ENCODE measurements at places on chromosomes 16 and 17.

DNA sequence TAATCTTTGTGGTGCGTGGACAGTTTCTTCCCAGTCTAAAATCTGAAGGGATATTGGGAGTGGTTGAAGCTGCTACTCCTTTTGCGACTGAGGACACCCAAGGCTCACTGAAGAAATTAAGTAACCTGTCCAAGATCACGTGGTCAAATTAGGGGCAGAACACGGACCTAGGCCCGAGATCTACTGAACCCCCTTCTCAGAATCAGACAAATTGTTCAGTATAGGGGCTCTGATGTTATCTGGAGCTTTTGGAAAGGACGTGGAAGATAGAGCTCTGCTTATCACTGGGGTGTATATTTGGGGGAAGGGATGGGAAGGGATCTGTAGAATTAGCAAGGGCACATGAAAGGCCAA lies 857 bp downstream of the TANGO6 start:
- no peak for DNase-seq

DNA sequence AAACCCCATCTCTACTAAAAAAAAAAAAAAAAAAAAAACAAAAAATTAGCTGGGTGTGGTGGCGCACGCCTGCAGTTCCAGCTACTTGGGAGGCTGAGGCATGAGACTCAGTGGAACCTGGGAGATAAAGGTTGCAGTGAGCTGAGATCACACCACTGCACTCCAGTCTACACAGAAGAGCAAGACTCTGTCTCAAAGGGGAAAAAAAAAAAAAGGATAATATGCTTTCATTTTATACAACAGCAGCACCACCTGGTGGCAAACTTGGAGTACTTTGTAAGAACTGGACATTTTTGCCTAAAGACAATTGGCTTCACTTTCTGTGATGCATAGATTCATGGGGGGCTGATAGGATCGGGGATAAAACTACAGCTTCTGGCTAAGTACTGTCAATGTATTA lies 8.5 kb downstream of the CHTF8 start:
- peak; percentile 49 for DNase-seq

- DNase-seq = no peak
Observed at GRCh38 chr17:42608305-42609181, 631 bp downstream of the RETREG3 start.

- no peak for DNase-seq
Observed at GRCh38 chr17:19271780-19272357, 34.7 kb downstream of the EPN2 start.

DNA sequence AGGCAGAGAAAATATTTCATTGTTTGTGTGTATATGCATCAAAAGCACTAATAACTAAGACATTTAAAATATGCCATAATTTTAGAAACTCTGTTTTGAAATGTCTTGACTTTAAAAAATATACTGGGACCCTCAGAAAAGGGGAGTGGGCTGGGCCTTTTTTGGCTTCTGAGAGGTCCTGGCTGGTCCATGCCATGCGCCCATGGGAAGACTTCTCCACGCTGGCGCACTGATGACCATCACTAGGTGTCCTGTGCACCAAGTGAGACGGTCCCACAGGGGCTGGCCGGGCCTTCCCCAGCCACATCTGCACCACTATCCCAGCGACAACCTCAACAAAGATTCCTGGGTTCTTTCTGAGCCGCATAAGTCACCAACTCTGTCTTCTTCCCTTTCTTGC lies 27.0 kb upstream of the WFIKKN2 start:
- no peak for DNase-seq

DNA sequence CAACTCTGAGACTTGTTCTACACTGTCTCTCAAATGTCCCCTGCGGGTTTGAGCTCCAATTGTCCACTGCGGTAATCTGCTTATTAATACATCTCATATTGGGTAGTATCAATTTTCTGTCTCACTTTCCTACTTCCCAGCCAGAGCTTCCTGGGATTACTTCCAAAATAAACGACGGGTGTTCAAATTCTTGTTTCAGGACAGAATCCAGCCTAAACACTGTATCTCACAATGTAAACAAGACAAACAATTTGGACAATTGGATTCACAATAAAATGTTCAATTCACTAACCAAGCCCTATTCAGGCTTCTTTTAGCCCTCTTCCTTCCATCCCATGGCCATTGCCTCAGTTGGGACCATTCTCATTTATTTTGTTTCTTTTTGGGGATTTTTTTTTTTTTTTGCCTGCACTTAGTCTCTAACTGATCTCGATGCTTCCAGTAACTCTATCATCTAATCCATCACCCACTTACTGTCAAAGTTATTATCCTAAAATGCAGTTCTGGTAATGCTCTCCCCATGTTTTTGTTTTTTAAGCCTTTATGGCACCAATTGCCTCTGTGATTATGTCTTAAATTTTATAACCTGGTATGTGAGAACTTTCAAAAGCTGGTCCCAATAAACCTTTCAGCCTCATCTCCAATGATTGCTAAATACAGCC lies 2.0 kb upstream of the VAT1L start:
- no peak for DNase-seq

DNA sequence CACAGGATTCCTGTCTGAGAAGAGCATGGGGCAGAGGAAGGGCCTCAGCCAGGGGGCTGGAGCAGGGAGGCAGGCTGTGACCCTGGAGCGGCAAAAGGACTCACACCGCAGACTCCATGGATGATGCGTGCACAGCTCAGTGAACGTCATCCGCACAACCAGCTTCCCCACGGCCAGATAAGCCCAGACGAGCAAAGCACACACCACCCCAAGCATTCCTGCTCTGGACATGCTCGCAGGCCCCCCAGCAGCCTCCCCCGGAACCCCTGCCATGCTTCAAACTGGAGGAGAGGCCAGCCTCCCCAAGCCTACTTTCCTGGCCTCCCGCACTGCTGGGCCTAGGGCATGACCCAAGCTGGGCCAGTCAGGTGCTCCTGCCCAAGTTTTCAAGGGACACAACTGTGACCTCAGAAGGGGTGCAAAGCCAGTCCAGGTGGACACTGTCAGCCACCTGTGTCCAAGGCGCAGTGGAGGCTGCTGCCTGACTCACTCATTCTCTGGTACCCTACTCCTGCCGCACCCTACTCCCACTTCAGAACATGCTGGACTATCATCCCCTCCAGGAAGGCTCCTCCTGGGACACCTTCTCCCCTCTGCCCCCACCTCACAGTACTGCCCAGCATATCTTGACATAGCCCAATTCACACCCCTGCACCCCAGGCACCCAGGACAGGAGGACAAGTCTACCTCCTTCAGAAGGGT lies 4.8 kb downstream of the BCAR1 start:
- DNase-seq = no peak

DNA sequence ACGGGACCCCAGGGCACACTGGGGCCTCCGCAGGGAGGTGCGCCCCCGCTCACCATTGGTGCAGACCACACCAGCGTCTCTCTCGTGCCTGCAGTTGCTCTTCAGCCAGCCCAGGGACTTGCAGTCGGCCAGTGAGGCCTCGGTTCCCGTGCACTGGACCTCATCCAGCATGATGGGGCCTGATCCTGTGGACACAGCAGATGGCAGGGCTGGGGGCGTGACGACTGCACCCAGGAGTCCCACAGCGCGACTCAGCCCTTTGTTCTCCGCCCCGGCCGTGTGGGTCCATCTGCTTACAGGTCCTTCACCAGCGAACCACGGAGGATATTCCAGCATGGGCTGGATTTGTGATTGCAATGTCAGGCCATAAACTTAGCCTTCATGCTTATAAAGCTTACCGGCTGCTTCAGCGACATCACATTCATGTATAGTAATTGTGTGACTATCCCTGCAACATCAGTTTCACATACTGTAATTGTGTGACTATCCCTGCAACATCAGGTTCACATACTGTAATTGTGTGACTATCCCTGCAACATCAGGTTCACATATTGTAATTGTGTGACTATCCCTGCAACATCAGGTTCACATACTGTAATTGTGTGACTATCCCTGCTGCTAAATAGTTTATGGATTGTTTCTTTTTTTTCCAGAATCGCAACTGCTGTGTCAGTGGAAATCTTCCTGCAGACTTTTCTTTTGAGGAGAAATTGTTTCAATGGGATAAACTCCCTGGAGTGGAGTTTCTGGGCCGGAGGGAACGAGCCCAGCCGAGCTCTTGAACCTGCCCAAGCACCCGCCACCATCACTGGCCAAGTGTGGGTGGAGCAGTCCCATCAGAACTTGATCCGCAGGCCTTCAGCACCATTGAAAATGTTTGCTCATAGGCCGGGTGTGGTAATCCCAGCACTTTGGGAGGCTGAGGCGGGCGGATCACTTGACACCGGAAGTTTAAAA lies 4.8 kb downstream of the LGALS3BP start:
- no peak for DNase-seq

DNA sequence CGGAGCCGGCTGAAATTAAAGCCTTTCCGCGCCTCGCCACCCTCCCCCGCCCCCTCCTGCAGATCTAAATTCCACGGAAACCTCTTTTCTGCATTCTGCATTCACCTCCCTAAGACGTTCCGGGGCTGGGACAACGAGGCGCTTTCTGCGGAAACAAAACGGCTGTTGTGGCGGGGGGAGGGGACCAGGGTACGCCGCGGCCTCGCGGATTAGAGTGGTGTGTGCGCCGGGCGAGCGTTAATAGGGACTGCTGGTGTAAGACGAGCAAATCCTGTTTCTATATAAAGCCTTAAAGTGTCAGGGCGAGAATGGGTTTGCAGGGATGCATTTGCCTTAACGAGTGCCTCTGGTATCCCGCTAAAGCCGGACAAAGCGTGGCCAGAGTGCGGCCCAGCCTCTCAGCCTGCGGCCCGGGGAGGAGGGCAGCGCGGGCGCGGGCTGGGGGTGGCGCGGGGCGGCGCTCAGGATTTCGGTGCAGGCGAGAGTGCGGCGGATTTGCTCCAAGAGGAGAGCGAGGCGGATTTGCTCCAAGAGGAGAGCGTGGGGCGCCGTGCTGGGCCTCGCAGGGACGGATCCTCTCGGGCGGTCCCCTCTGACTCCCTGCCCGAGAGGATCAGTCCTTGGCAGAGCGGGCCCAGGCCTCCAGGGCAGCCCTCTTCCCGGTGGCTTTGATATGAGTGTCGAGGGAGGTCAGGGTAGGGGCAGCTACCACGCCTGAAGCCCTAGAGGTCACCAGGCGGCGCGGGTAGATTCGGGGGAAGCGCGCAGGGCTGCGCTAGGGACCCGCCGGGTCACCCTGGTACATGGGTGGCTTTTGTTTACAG lies 5.1 kb downstream of the BAHCC1 start:
- no peak for DNase-seq

GRCh38 chr17:17623904-17624303 lies 32.4 kb upstream of the PEMT start:
- no peak for DNase-seq

DNA sequence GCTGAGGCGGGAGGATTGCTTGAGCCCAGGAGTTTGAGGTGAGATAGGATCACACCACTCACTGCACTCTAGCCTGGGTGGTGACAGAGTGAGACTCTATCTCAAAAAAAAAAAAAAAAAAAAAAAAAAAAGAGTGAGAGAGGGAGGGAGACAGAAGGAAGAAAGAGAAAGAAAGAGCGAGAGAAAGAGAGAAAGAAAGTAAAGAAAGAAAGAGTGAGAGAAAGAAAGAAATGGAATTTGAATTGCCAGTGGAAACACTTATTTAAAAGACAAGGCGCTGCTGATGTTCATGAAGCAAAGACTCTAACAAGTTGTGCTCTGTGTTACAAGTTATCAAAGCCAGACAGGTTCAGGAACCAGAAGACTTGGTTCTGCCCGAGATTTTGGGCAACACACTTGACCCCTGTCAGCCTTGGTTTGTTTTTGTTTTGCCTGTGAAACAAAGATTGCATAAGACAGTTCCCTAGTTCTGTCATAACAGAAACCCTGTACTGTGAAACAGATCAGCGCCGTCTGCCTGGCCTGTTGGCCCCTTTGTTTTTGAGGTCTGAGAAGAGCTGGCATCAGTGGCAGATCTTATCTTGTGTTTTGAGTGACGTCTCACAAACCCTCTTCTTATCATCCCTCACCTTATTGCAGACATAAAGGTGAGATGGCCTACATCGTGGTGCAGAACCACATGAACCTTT lies 55.4 kb upstream of the ENDOV start:
- DNase-seq = no peak

DNA sequence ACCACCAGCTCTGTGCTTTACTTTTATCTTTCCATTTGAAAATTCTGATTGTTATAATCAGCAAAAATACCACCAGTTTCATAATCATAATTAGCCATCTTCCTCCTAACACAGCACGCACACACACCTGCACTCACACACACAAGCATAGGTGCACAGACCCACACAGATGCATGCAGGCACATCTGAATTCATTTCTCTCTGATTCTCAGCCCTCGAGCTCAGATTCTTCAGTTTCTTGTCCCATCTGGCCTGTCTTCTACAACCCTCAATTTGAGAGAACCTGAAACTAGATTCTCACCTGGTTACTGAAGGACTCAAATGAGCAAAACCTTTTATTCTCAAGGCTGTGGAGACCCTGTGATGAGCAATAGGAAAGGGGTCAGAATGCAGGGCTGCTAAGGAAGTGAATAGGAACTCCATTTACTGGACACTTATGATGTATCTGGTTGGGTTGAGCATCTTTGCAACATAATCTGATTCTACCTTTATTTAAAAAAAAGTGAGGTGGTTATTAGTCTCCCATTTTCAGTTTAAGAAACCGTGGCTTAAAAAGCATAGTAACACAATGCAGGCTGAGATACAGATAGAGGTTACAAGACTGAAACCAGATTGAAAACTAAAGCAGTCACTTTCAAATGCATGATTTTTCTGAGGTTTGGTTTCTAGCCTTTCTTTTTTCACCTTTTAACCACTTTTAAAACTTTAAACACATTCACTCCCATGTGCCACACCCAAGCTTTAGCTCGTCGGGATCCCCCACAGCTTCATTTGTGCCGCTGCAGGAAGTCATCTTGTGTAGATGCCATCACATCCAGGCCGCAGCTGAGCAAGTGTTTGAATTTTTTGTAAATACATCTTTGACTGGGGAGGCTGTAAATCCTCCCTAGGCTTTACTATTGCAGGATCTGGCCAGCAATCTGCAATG lies 9.4 kb downstream of the KRT33A start:
- no peak for DNase-seq

DNA sequence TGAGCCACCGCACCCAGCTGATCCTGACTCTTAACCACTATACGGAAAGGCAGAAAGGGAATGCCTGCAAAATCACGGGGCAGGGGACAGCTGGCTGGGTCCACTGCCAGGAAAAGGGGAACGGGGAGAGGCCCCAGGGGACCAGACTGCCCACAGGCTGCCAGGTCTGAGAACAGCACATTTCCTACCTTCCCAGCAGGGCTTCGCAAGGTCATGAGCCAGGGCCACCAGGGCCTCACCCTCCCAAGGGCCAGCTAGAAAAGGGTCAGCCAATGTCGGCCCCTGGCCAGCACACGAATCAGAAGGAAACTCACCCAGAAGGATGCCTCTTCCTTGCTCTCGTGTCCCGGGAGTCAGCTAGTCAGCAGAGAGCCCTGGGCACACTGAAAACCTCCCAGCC lies 118.4 kb downstream of the ZNF423 start:
- DNase-seq = no peak

GRCh38 chr17:57959929-57960328 lies 4.7 kb upstream of the CUEDC1 start:
- no peak for DNase-seq

- no peak for DNase-seq
Observed at GRCh38 chr17:42547698-42548069, 5.0 kb upstream of the HSD17B1 start.

GRCh38 chr16:47492428-47493377 lies 31.6 kb downstream of the PHKB start:
- DNase-seq = no peak

GRCh38 chr17:30151471-30151870 lies 34.9 kb downstream of the NSRP1 start:
- no peak for DNase-seq
